Stimulated activated CD8-positive, alpha-beta memory T cell treated with anti-CD3 and anti-CD28 coated beads, Interleukin-15, amount 100 ng/mL, for 4 hours (primary cell): ENCODE measurements at places on chromosomes 2 and 18.

DNA sequence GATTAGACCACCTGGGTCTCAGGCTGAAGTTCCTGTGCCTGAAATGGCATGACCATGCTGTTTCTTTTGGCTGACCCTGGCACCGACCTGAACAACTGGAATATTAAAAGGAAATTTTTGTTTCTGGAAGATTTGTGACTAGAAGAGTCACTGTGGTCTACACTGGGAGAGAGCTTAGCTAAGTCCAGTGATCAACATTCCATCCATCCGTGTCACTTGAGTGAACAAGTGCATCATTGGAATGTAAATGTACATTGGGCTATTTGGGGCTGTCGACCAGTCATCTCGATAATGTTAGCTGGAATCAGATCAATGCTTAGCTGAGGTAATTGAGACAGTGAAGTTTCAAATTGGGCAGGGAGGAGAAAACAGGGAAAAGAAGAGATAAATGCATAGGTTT, 95.4 kb upstream of the CCDC85A start:
- no peak for DNase-seq

DNA sequence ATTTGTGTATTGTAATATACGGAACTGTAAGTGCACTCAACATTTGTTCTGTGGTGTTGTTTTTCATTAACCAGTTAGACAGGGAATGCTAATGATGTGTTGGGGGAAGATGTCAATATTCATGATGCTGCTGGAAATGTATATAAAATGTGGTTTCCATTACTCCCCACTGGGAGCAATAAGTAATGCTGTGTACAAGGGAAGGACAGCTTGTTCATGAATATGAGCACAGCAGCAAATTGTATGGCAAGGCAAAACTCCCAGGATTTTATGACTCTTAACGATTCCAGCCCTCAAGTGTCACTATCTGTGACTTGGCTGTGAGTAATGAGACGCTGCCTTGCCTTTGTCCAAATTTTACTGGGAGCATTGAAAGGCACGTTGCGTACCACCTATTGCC, 312.4 kb upstream of the DDX18 start:
- no peak for DNase-seq

DNA sequence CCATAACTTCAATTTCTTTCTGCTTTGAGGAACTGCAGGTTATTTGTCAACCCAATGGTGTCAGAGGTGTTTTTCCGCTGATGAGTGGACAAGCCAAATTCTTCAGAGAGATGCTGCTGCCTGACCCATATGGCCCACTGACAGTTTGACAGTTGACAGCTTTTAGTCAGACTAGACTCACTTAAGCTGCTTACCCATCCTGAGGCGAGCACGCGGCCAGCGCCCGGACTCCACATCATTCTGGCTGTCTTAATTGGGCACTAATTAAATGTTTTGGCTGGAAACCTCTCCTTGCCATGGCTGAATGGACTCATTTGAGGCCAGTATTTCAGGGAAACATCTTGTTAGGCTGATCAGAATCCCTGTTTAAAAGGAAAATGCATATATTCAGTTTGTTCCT, 316.1 kb upstream of the FANCL start:
- no peak for DNase-seq

DNA sequence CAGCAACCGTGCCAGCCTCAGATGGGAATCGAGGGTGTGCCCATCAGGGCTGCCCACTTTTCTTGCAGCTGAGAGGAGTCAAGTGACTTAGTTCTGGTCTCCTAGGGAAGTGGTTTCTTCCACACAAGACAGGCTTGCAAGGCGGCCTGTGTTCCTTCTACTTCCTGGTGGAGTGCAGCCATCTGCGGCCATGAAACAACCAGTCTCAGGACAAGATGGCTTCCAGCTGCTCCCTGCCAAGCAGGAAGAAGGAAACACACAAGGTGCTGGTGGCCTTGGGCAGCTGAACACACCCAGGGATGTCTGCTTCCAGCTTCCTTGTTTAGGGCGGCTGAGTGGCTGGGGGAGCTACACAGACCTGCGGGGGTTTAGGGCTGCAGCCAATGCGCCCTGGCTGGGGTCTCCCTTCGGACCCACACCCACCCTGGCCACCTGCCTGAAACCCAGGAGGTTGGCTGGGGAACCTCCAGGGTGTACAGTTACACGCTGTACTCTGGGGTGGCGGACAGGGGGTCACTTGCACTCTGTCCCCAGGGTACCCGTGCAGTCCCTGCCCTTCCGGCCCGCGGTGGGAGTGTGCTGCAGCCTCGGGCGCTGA, 34.7 kb downstream of the PTPN18 start:
- DNase-seq: no peak

DNA sequence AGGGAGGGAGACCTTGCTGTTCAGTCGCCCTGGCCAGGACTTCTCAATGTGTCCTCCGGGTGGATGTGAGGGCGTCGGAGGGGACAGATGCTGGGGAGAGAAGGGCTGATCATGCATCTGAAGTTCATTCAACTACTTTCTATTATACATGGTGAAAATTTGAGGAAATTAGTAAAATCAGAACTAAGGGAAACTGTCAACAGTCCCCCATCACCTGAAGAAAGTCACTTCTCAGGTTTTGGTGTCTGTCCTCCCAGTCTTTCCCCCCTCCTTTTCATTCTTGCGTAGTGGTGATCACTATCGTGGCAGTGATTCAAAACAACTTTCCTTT, 17.4 kb upstream of the ACKR3 start:
- DNase-seq: no peak

DNA sequence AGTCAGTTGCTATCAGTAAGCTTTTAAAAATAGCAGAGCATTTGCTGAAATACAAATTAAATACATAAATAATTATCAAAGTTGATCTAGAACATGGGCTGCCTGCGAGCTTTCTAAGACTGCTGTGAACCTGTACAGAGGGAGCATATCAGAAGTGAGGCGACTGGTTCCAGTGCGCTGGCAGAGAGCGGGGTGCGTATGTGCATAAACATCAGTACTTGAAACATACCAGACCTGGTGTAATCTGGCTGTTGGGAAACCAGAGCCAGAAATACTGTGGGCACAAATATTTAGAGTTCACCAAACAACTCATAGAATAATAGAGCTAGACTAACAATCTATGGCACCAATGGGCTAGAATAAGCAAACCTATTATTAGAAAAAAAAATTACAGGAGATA, 27.3 kb downstream of the PDIA6 start:
- no peak for DNase-seq

GRCh38 chr2:120110507-120110906, 97.6 kb downstream of the EPB41L5 start:
- no peak for DNase-seq

DNA sequence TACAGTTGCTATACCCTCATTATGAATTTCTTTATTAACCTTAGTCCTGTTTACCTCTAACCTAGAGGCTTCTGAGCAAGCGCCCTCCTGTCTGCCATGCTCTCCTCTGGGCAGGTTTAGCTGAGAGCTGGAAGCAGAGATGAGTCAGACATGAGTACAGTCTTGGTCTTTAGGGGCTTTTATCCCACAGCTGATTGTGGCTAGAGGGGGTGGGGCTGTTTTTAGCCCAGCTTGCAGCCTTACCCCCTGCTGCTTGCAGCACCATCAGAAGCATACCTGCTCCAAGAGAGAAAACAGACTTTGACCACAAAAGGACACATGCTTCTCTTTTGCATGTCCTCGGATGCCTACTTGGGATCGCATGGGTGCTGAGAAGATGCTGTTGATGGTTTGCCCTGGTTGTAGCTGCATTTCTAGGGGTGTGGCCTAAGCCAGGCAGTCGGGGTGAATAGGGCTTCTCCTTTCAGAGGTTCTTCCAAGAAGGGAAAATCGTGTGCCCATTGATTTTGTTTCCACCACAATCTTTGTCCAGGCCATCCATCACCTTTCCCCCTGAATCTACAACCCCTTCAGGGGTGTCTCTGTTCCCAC, 115.0 kb upstream of the LGALSL start:
- DNase-seq: no peak

DNA sequence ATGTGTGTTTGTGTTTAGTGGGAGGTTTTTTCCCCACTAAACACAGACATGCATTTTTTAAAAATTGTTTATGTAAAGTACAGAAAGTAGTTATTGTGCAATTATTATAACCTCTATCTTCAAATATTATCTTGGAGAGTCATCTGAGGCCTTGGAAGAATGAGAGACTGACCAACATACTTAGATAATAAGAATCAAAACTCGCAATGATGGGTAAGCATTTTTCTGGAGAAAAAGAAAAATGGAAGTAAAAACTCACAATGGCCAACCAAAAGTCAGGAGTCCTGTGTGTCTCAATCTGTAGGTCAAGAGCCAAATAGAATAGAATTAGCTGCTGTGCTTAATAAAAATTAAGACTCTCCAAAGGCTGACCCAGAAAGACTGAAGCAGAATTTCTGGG, 43.0 kb downstream of the MEMO1 start:
- no peak for DNase-seq

- DNase-seq: no peak
Observed at GRCh38 chr2:121565389-121566250, 34.9 kb downstream of the RNU4ATAC start.

DNA sequence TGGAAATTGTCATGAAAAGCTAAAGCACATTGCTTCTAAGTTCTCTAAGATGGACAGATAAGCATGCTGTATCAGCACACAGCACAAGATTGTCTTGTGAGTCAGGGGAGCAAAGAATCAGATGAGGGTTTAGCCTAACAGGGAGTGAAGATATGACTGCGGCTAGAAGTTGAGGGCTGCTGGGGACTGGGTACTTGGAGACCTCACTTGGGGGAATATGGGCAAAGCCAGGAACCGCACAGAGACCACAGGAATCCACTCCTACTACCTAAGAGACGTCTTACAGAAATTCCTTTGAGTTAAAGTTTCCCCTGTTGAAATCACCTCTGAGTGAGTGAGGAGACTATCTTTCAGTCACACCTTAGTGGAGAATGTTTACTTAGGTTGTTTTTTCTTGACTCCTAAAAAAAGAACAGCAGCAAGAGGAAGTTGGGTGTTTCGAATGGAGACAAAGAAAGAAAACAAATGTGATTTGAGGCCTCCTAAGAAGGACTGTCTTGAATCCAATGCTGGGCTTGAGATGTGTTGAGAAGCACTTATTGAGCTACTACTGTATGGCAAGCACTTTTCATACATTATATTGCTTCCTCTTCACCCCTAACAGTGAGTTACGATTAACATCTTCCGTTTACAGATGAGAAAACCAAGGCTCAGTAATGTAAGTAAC, 100.7 kb downstream of the ANKRD44 start:
- DNase-seq: no peak

DNA sequence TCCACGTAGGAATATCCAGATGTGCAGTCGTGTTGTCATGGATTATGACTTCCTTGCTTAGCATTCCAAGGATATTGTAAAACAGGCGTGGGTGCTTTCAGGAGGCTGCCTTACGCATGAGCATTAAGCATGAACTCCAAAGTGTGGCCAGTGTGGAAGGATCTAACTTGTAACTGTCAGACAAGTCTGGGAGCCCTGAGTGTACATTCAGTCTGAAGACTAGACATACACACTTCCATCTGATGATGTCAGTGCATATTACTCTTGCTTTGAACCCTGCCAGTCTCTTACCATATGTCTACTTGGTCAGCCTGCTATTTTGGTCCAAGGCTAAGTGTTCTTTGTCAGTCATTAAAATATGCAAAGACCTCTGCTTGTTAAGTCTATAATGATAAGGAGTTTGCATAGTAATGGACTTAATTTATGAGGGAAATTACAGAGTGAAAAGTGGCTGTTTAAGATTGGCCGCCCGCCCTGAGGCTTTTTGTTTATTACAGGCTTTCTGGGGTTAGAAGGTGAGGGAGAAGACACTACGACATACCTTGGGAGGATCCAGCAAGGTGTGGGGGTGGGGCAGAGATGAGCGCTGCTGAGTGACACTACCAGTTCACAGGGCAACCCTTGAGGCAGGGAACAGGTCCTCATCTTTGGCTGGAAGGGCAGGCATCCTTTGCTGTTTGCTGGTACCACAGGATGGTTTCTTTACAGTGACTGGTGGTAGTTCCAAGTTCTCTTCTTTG, 48.3 kb downstream of the CABLES1 start:
- no peak for DNase-seq

GRCh38 chr2:162099836-162100235, 25.8 kb upstream of the DPP4 start:
- no peak for DNase-seq

- no peak for DNase-seq
Observed at GRCh38 chr2:67510745-67511144, 113.6 kb downstream of the ETAA1 start.

GRCh38 chr2:54710216-54710615, 13.2 kb upstream of the EML6 start:
- no peak for DNase-seq

DNA sequence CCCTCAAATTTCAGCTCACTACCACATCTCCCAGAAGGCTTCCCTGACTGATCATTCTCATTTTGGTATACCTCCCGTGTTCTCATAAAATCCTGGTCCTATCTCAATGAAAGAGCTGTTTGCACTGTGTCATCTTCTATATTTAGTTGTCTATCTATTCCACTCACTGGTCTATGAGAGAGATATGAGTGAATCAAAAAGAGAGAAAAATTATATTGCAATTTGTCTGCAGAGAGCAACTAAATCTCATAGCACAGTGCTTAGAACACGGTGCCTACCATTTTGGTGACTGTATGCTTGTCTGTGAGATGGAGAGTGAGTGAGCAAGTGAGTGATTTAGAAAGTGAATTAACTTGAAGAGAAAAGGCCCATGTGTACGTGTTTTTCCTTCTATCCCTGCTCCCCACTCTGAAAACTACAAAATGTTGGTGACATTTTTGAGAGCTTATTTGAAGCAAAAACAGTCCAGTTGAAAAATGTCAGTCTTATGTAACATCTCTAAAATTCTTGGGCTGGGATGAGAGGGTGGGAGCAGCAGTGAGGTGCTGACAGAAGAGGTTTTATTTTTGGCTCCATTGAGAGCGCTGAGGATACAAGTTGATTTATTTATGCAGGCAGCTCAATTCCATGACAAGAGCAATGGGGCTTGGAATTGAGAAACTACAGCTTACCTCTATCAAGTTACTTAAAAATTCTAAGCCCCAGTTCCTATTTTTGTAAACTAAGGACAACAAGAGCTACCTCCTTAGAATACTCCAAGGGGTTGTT, 373.5 kb upstream of the CHST9 start:
- no peak for DNase-seq

- no peak for DNase-seq
Observed at GRCh38 chr2:669323-669722, 7.9 kb downstream of the TMEM18 start.

DNA sequence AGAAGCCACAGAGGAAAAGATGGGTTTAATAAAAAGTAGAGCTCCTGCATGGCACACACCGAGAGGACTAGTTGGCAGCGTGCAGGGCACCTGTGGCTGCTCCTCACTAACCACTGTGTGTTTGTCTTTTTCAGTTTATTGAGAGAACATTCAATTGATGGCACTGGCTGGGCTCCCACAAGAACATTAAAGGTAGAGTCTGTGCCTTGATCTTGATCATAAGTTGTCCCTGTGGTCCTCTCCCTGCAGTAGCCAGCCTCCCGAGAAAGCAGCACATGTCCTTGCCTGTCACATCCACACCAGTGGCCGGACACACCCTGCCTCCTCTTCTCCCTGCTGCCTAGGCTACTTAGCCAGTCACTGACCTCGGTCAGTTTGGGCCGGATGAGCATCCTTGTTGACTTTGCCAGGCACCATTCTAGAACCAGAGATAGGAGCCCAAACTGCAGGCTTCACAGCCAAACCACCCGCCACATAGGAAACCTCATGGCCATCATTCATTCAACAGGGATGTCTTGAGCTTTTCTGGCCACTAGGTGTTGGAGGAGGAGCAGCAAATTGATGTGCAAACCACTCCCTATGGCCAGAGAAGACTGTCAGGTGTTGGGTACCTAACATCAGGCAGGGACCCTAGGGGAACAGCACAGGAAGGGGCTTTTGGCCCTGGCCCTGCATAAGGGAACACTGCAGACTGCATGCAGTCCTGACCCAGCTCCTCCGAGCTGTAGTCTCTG, 30.2 kb upstream of the SCLY start:
- DNase-seq: no peak
